Fibroblast of lung (primary cell): ENCODE measurements at places on chromosomes 1 and 21. TPM values are rescaled to one million over a fixed set of nuclear protein-coding genes. Genes with fewer than 3 reads are reported as not detected.

Gene CERS2
- total RNA-seq = 138 and 190 TPM in 2 replicates

GRCh38 chr1:27275696-27276095 is 41.3 kb downstream of the WDTC1 start:
- H3K27me3 ChIP-seq = no peaks in the 10 kb centered on the region
- H3K4me1 ChIP-seq = no peaks in the 10 kb centered on the region
- H3K27ac ChIP-seq = no peak overlapping the region

Gene BLACAT1
- not detected in 2 replicates for total RNA-seq

Gene DDR2
- 252 and 303 TPM in 2 replicates for total RNA-seq

Gene USH2A
- total RNA-seq = under 0.01 TPM in 2 replicates

Gene CALML6
- under 0.01 and 0.17 TPM in 2 replicates for total RNA-seq

DNA sequence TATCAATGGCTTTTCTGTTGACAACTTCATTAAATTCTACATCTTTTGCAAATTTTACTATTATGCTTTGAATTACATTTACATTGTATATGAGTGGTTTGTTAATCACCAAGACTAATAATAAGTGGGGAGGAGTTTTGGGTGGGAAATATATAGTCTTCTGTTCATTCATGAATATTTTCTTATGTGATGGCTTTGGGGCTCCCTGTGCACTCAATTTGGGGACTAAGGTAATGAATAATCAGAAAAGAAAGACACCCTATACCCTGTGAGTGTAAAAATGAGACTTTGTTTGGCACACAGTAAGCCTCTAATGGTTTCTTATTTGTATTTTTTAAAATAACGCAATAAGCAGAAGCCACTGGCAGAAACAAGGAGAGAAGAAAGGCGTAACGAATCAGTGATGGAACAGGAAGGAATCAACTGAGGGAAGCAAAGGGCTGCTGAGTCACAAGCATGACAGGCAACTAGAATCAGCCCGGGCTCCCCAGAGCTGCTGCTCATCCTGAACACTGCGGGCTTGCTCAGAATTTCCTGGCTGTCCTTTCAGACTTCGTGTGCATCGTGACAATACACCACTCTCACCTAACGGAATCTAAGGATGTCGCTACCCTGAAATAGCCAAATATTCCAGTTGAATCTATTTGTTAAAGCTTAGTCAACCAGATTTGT is 20.8 kb upstream of the RGS2 start:
- H3K36me3 ChIP-seq = no peaks in the 10 kb centered on the region
- no peaks in the 10 kb centered on the region for H3K27me3 ChIP-seq
- H3K4me1 ChIP-seq = no peaks in the 10 kb centered on the region
- DNase-seq = peak; percentile 84
- peak overlapping the region; percentile 29 for H3K27ac ChIP-seq

DNA sequence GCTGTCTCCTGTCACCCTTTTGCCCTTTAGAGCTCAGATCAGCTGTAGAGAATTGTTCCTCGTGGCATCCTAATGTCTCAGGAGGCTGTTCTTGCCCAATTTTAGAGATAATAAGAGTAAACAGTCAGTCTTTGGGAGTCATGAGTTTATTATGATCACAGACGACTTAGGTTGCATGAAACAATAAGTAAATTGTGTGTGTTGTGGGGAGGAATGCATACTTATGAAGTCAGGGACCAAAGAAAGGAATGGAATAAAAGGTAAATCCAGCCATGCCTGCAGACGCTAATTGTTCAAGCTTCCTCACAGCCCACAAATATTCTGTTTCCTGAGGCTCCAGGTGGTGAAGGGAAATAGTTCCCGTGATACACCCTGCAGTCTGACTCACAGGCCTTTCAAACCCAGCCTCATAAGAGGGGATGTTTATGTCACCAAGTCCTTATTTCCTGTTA is 897 bp downstream of the EPHX4 start:
- H3K4me3 ChIP-seq = no peak overlapping the region
- DNase-seq = peak; percentile 67
- H3K36me3 ChIP-seq = no peaks in the 10 kb centered on the region
- no peaks in the 10 kb centered on the region for H3K4me1 ChIP-seq
- H3K27ac ChIP-seq = no peak overlapping the region

DNA sequence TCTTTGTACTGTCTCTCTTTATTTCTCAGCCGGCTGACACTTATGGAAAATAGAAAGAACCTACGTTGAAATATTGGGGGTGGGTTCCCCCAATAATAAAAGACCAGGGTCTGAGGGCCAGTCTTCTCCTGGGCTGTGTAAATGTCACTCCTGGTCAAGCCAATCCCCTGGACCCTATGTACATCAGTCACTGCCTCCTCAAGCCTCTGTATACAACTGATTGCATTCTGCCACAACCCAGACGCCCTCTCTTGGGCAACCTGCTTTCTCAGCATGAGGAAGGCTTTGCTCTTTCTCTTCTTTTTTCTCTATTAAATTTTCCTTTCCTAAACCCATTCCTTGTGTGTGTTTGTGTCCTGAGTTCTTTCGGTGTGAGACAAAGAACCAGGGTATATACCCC is 84.1 kb upstream of the SERBP1 start:
- H3K4me3 ChIP-seq = no peak overlapping the region
- H3K27ac ChIP-seq = no peak overlapping the region
- H3K4me1 ChIP-seq = no peaks in the 10 kb centered on the region
- no peaks in the 10 kb centered on the region for H3K36me3 ChIP-seq
- DNase-seq = no peak

GRCh38 chr1:233859446-233859845 is 45.0 kb upstream of the SLC35F3 start:
- H3K4me3 ChIP-seq = no peak overlapping the region
- no peaks in the 10 kb centered on the region for H3K4me1 ChIP-seq
- no peaks in the 10 kb centered on the region for H3K27me3 ChIP-seq
- peak; percentile 24 for DNase-seq
- H3K36me3 ChIP-seq = no peaks in the 10 kb centered on the region

Gene PCP4
- not detected in 2 replicates for total RNA-seq

DNA sequence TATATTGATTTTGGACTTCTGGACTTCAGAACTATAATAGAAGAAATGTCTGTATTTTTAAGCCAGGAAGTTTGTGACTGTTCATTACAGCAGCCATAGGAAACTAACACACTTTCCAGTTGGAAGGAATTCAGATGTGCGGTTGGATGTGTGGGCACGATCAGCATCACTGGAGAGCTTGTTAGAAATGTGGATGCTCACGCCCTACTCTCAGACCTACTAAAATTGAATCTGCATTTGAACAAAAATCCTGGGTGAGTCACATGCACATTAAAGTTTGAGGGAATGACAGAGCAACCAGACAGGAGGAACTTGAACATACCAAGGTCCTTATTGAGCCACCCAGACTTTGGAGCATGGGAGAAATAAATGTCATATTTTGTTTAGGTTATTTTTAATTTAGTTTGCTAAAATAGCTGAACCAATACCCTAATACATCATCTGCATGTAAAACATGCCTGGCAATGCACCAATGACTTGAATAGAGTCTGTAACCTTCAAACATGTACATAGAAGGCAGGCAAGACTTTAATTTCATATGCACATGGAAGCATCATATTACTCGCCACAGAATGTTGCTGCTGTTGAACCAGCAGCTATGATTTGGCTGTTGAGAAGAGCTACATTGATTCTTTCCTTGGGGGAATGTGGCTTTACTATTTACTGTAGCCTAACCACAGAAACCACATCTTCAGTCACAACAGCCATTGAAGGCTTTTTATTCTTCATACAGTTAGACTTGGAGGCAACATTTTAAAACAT is 346.2 kb downstream of the BARHL2 start:
- no peaks in the 10 kb centered on the region for H3K27me3 ChIP-seq
- no peaks in the 10 kb centered on the region for H3K36me3 ChIP-seq
- peak; percentile 90 for DNase-seq
- H3K4me1 ChIP-seq = no peaks in the 10 kb centered on the region
- no peak overlapping the region for H3K4me3 ChIP-seq

Gene PLA2G2F
- total RNA-seq = not detected in 2 replicates

Gene NEK2
- 0.26 and 12.7 TPM in 2 replicates for total RNA-seq

Gene TDRD5
- not detected in 2 replicates for total RNA-seq

GRCh38 chr1:187451238-187451637 is 622.5 kb downstream of the PLA2G4A start:
- no peaks in the 10 kb centered on the region for H3K4me1 ChIP-seq
- no peak overlapping the region for H3K27ac ChIP-seq
- no peak for DNase-seq
- no peaks in the 10 kb centered on the region for H3K27me3 ChIP-seq
- no peak overlapping the region for H3K4me3 ChIP-seq
- no peaks in the 10 kb centered on the region for H3K36me3 ChIP-seq

Gene HAO2
- not detected in 2 replicates for total RNA-seq

GRCh38 chr1:232528472-232529089 is 101.4 kb downstream of the SIPA1L2 start:
- H3K27me3 ChIP-seq = no peaks in the 10 kb centered on the region
- H3K36me3 ChIP-seq = no peaks in the 10 kb centered on the region
- H3K4me1 ChIP-seq = no peaks in the 10 kb centered on the region
- no peak for DNase-seq

Gene GJC2
- total RNA-seq = 6.7 and 13.4 TPM in 2 replicates

DNA sequence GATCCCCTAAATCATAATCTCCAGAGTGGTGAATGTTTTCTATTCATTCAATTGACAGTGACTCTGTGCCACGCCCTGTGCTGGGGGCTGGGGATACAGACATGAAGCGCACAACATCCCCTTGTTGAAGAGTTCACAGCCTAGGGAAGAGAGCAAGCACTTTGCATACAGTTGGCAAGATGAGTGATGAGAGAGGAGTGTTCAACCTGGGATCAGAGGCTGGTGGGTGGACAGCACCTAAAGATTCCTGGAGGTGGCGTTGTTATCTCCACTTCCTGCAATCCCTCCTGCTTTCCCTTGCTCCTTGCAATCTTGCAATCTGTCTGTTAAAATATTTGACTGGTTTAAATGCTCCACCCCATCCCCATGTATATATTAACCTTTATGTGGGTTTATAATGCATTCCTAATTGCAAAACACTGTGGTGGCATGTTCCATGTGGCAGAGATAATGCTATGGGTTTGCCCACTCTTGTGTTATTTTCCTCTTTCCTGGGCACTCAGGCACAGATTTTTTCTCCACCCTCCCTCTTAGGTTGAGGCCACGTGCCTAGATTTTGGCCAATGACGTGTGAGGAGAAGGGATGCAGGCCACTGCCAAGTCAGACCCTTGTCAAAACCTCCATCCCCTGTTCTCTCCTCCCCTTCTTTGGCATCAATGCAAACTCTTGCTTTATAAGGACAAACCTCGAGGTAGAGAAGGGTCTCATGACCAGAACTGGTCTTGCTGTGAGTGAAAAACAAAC is 36.2 kb upstream of the GADD45A start:
- peaks cover 13% of the 10 kb centered on the region for H3K4me1 ChIP-seq
- H3K4me3 ChIP-seq = no peak overlapping the region
- no peak overlapping the region for H3K27ac ChIP-seq
- DNase-seq = no peak

DNA sequence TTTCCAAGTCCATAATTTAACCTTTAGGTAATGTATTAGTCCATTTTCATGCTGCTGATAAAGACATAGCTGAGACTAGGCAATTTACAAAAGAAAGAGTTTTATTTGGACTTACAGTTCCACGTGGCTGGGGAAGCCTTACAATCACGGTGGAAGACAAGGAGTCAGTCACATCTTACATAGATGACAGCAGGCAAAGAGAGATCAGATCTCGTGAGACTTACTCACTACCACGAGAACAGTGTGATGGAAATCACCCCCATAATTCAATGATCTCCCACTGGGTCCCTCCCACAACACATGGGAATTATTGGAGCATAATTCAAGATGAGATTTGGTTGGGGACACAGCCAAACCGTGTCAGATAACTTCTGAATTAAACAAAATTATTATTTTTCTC is 44.0 kb downstream of the CNIH3 start:
- no peaks in the 10 kb centered on the region for H3K36me3 ChIP-seq
- no peak for DNase-seq
- H3K27me3 ChIP-seq = no peaks in the 10 kb centered on the region
- H3K4me1 ChIP-seq = no peaks in the 10 kb centered on the region
- H3K27ac ChIP-seq = no peak overlapping the region

Gene FMOD
- 3.3 and 15.4 TPM in 2 replicates for total RNA-seq

- no peaks in the 10 kb centered on the region for H3K27me3 ChIP-seq
- peaks cover 3% of the 10 kb centered on the region for H3K4me1 ChIP-seq
- H3K27ac ChIP-seq = no peak overlapping the region
- no peak overlapping the region for H3K4me3 ChIP-seq
Observed at GRCh38 chr1:51564124-51564523, 45.1 kb upstream of the EPS15 start.

GRCh38 chr1:109466452-109467300 is at the start of gene SYPL2:
SYPL2 (plus strand) TSS chr1:109466546; CDS start chr1:109466844, 298 bp downstream.
- DNase-seq = peak; percentile 39
- H3K4me3 ChIP-seq = peak within 1 kb of the TSS; percentile 59
- H3K4me1 ChIP-seq = no peaks in the 10 kb centered on the region
- H3K27ac ChIP-seq = no peak within 1 kb of the TSS

GRCh38 chr1:19960591-19960990 is 18.8 kb downstream of the PLA2G2A start:
- DNase-seq = no peak
- peaks cover 19% of the 10 kb centered on the region for H3K27me3 ChIP-seq
- H3K4me3 ChIP-seq = no peak overlapping the region
- H3K4me1 ChIP-seq = no peaks in the 10 kb centered on the region
- no peaks in the 10 kb centered on the region for H3K36me3 ChIP-seq

Gene FOXD3
- total RNA-seq = not detected in 2 replicates

- H3K27ac ChIP-seq = no peak overlapping the region
- no peaks in the 10 kb centered on the region for H3K27me3 ChIP-seq
- H3K4me3 ChIP-seq = no peak overlapping the region
- no peak for DNase-seq
- no peaks in the 10 kb centered on the region for H3K36me3 ChIP-seq
Observed at GRCh38 chr1:3773572-3774275, 1.2 kb downstream of the SMIM1 start.

DNA sequence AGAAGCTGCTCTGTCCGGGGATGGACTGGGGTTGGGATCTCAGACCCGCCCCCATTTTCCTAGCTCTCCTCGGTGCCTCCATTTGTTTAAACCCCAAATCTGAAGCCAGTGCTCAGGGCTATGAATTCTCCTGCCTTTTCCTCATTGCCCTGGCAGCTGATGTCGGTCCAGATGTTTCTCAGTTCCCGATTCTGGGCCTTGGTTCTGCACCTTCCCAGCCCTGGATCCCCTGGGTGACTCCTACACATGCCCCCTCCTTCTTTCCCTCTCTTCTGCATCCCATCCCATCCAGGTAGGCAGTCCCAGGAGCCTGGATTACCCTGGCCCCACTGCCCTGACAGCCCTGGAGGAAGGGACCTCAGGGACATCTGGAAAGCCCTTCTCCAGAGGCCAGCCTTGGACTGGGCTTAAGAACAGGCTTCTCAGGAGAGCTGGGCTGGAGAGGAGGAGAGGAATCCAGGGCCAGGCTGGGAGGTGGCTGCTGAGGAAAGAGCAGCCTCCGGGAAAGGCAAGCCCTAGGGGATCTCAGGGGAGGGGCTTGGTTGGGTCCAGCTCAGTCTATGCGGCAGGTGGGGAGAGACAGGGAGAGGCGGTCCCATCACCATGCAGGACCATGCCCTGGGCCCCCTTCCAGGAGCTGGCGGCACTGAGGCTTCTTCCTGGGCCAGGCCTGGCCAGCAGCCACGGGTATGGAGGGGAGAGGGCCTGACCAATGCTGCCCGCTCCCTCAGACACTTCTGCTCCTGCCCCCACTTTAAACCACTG is 6.8 kb upstream of the EPS8L3 start:
- H3K4me1 ChIP-seq = no peaks in the 10 kb centered on the region
- no peak overlapping the region for H3K4me3 ChIP-seq
- no peak overlapping the region for H3K27ac ChIP-seq
- H3K27me3 ChIP-seq = peaks cover 11% of the 10 kb centered on the region
- H3K36me3 ChIP-seq = no peaks in the 10 kb centered on the region
- no peak for DNase-seq

GRCh38 chr1:223776826-223777454 is 64.6 kb downstream of the CAPN2 start:
- peaks cover 14% of the 10 kb centered on the region for H3K36me3 ChIP-seq
- peaks cover 25% of the 10 kb centered on the region for H3K4me1 ChIP-seq
- H3K27ac ChIP-seq = no peak overlapping the region
- no peak overlapping the region for H3K4me3 ChIP-seq

Gene AIM2
- total RNA-seq = not detected in 2 replicates
